ENCODE measurements at places on chromosomes 6 and 20.

DNA sequence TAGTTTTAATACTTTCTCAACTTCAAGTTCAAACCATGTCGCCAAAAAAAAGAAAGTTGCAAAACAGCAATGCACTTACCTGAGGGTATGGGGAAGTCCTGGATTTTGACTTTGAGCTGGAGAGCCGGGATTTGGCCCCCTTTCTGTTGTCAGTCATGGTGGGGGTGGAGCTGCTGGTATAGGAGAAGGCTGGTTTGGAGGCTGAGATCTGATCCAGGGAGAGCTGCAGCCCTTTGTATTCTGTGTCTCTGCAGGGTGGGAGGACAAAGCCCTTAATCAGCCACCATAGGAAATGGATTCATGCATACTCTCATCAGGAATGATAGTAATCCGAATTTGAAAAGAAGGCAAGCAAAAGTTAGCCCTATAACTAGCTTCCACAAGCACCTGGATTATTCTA, 44.0 kb downstream of the SIM1 start:
- DNase-seq: no peak

GRCh38 chr6:137845460-137845859, 21.6 kb upstream of the TNFAIP3 start:
- DNase-seq: no peak

- no peak for DNase-seq
Measured at GRCh38 chr20:53402233-53403005, 191.2 kb downstream of the ZNF217 start.

DNA sequence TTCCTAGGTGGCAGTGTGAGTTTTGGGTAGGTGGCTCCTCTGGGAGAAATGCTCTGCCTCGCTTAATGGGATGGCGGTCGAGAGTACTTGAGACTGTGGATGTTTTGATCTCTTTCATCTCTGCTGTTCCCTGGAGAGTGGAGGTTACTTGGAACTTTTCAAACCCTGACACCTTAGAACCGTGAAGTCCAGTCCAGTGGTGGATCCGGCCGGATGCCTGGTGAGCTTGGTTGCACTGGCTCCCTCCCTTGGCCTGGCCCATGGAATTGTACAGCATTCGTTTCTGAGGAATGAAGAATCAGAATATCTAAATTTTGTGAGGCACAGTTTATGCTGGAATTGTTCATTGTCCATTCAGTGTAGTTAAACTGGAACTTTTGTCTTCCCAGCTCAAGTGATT, 51.0 kb downstream of the CSE1L start:
- no peak for DNase-seq

- DNase-seq: no peak
Measured at GRCh38 chr6:105519954-105520353, 117.1 kb upstream of the PREP start.

DNA sequence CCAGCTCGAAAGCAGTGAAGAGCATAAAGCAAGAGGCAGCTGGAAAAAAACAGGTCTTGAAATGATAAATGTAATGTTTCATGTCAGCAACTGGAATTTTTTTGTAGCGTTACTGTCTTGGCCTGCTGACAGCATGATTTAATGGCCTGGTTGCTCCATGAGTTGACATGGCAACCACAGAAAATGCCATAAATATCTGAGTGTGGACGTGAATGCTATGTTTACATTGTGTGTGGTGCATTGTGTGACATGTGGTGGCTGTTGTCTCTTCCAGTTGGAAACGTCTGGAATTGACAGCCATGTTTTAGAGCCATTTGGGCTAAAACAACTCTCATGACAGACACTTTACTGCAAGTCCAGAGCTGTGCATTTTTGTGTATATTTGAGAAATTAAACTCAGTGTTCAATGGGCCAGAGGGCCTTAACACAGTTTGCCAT, 170.0 kb downstream of the FOXA2 start:
- DNase-seq: no peak

GRCh38 chr6:38724343-38724742, 9.2 kb downstream of the DNAH8 start:
- DNase-seq: no peak

DNA sequence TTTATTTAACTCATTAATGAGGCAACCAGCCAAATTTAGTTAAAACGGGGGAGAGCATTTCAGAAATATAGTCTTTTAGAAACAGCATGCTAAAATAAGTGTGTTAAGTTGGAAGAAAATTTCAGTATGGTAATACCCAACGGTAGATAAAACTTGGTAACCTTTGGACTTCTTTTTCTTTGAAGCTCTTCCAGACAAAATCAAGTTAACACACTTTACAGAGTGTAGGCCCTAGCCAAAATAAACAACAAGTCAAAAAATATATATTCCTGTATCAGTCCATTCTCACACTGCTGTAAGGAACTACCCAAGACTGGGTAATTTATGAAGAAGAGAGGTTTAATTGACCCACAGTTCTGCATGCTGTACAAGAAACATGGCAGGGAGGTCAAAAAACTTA, 279.6 kb downstream of the HIVEP2 start:
- DNase-seq: no peak

- no peak for DNase-seq
Measured at GRCh38 chr6:29631860-29632731, 887 bp downstream of the GABBR1 start.

DNA sequence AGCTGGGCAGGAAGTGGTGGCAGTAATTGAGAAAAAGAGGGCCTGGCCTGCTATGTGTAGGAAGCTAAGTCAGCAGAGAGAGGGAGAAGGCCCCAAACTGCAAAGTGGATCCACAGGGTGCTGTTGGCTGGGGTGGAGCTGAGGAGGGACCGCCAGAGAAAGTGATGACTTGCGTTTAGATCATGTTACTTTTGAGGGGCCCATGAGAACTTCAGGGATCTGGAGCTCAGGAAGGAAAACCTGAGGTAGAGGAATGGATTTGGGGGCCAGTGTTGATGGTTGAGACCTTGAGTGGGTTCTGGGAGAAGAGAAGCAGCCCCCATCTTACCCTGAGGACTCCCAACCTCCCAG, 155.5 kb downstream of the MRPL14 start:
- no peak for DNase-seq

- no peak for DNase-seq
Measured at GRCh38 chr6:30543821-30544220, 12.5 kb downstream of the GNL1 start.

DNA sequence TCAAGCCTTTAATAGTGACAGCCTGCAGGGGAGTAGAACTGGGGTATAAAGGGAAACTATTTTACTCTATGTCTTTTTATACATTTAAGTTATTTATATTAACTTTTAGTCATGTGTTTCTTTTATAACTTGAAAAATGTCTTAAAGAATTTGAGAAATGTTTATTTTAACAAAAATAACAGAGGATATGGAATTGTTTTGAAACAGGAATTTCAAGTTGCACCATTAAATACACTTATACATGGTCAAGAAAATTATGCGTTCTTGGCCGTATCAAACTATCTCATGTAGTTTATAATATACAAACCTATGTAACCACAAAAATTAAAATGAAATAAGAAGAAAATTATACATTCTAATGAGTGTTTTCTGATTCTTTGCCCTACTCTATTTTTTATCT, 282.7 kb downstream of the GRIK2 start:
- DNase-seq: no peak

DNA sequence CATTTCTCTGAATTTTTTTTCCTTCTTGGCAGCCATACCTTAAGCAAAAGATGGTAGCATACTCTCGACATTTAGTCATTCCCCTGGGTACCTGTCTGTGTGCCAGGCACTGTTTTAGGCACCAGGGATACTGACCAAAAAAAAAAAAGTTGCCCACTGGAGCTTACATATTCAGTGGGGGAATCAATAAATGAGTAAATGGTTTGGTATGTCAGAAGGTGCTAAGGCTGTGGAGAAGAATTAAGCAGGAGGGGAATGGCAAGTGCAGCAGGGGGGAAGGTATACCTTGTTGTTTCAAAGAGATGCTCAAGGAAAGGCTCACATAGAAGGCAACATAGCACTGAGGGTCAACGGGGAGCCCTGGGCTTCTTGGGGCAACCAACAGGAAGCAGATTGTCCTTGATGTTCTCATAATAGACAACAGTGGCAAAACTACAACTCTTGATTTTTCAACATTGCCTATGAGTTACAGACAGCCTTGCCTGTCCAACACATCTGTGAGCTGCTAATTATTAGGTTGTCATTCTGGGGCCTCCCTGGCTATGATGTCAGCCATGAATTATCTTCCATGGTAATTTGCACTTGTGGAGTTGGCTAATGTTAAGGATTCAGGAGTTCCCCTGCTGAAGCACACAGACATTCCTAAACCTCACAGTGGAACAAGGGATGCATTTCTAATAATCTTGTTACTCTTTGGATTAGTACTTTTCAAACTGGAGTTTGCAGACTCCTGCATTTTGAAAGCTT, 19.6 kb downstream of the NT5E start:
- DNase-seq: no peak

DNA sequence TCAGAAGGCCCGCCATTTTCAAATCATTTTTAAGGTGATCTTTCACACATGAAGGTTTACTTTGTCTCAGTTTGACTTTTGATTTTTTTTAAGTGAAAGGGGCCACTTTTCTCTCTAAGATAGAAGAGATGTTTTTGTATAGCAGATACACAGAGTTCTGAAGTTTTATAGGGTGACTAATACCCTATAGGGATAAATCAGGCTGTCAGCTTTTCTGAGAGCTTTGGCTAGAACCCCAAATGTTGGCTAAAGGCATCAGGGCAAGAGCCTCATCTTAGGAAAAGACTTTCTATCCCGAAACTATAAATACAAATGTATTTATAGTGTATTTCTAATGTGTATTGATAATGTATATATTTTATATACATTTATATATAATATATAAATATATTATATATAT, 181.4 kb downstream of the TBX18 start:
- DNase-seq: no peak

GRCh38 chr20:20864351-20865096, 152.1 kb upstream of the RALGAPA2 start:
- no peak for DNase-seq

- no peak for DNase-seq
Measured at GRCh38 chr20:46965477-46965876, 70.8 kb downstream of the EYA2 start.

DNA sequence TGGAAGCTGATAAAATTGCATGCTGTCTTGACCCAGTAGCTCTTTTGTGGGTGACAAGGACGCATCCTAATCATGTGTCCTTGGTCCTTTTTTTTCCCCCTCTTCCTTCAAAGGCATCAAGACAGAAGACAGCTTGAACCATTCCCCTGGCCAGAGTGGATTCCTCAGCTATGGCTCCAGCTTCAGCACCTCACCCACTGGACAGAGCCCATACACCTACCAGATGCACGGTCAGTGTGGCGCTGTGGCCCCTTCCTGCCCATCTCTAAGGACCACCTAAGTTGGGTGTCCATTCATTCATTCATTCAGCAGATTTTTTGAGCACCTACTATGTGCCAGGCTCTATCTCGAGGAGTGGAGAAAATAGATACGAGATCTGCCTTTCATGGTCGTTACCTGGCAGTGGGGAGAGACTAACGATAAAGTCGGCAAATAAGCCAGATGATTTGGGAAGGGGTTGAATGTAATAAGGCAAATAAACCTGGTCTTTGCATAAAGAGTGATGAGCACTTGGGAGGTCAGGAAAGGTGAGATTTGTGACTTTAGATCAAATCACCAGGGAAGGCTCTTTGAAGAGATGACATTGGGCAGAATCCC, 121.5 kb downstream of the EYA2 start:
- DNase-seq: no peak

DNA sequence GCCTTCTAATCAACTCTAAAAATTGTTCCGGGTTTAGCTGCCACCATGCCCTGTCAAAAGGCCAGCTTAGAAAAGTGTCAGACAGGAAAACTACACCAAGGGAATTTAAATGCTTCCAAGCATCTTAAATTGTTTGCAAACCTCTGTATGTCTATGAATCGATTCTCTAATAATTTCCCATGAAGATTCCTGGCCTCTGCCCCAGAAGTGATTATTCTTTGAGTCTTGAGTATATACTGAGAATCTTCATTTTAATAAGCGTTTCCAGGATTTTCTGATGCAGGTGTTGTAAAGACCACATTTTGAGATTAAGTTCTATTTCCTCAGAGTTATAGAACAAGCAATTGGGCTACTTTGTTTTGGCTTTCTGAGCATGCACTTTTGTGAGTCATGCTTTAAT, 471.8 kb upstream of the JAG1 start:
- DNase-seq: no peak

- DNase-seq: no peak
Measured at GRCh38 chr6:152351110-152351509, 286.1 kb downstream of the SYNE1 start.

DNA sequence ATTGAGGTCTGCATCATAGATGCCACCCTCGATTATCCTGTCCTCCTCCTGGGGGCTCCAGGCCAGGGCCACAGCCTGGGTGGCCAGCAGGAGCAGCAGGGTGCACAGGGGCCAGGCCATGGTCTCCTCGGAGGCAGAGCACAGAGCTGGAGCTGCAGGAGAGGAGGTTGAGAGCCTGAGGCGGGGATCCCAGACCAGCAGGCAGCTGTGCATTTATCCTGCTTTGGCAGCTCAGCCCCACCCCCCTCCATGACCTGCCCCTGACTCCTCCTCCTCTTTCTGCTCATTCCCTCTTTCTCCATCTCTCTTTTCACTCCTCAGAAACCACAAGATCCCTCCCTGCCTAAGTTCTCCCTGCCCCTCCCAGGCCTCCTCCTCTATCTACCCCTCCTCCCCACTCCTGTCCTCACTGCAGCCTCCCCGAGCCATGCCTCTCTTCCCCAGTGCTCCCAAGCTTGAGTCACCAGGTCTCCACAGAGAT, at the start of gene CST2:
Gene CST2, minus strand, starts transcription at position 189 of the 481 bp plus-strand sequence. Its CDS starts 69 bp downstream, at position 120.
- DNase-seq: no peak

DNA sequence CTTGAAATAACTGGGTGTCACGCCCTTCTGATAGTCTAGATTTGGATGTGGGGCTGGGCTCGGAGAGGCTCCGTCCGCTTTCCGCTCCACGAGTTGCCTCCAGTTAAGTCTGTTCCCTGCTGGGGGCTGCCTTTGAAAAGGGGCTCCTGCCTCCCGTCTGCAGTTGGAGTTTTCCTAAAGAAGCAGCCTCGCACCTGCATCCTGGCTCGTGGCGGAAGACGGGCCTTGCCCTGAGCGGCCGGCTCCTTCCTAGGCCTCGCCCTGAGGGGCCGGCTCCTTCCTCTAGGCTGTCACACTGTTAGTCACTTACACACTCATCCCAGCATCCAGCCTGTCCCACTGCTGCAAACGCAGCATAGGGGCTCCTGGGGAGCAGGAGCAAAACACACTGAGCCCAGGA, 74.4 kb downstream of the SMOC2 start:
- no peak for DNase-seq

DNA sequence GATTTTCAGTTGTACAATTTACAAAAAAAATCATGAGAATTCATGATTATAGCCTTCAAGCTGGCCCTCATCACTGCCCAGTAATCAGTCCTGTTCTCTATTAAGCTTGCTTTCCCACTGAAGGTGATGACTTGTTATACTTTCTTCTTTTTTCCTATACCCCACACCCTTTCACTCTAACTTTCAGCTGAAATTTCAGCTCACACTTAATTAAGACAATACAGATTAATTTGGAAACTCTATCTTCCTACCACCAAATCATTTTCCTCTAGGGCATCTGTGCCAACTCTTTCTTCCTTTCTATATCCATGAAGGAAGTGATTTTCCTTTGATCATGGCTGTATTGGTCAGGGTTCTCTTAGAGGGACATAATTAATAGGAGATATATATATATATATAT, 449.9 kb downstream of the CD109 start:
- DNase-seq: no peak

Measured in stimulated activated CD4-positive, alpha-beta T cell treated with anti-CD3 and anti-CD28 coated beads, Interleukin-2, amount 100 ng/mL, for 48 hours (primary cell).